ENCODE measurements at places on chromosomes 2 and 18. TPM values are rescaled to one million over a fixed set of nuclear protein-coding genes. Genes with fewer than 3 reads are reported as not detected.

Gene TRIM54
- 1.5 TPM for total RNA-seq

DNA sequence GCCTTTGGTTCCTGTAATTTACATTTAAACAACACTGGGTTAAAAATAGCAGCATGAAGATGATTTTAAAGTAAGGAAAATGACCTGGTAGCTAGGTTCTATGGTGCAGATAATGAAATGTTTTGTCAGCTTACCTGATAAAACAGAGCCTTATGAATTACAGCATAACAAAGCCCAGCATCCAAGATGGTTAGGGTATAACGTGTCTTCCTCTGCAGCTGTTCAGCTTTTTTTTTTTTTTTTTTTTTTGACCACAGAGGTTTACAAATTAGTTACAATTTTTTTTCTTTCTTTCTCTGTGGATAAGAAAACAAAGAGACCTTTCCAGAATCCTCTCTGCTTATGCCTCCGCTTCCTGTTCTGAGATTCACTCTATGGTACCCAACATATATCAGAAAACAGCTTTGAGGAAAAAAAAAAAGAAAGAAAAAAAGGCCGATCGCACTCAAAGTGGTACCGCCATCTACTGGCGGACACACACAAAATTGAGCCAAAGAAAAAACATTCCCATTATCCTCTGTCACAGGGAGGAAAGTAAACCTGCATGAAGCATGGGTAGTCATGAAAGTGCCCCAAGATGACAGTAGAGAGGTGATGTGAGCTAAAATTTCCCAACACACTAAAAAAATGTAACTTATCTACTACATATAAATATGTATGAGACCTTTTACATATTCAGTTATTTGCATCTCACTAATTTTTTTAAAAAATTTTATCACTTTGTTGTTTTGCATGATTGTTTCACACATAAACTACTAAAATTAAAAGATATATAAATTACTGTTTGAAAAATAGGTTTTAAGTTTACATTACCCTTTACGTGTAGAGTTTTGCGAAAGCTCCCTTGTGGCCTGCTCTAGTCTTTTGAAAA is at the start of gene SCN3A:
TSS of gene SCN3A (minus strand) at position 362 of the 871 bp plus-strand sequence. CDS start 27,656 bp downstream, outside the sequence.
- no peak for DNase-seq

DNA sequence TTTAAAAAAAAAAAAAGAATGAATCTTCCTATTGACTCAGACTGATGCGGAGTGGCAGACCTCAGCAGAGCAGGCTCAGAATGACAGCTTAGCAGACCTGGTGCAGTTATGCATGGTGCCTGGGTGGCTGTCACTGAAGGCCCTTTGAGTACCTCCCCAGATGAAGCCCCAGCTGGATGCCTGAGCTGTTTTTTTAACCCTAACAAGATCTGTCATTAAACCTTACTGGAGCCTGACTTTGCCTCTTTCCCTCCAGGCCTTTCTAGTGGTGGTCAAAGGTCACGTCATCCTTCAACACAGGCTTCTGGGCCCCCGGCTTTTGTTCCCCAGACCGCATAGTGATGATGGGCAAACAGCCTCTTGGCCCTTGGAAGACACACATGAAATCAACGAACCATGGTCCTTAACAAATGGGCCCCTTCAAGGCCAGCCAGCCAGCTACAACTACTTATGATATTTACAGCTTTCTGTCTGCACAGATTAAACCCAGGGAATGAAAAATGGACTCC is 138.3 kb upstream of the CYP1B1 start:
- no peak for DNase-seq

- DNase-seq = no peak
Measured at GRCh38 chr2:121342751-121343150, 57.7 kb upstream of the TFCP2L1 start.

DNA sequence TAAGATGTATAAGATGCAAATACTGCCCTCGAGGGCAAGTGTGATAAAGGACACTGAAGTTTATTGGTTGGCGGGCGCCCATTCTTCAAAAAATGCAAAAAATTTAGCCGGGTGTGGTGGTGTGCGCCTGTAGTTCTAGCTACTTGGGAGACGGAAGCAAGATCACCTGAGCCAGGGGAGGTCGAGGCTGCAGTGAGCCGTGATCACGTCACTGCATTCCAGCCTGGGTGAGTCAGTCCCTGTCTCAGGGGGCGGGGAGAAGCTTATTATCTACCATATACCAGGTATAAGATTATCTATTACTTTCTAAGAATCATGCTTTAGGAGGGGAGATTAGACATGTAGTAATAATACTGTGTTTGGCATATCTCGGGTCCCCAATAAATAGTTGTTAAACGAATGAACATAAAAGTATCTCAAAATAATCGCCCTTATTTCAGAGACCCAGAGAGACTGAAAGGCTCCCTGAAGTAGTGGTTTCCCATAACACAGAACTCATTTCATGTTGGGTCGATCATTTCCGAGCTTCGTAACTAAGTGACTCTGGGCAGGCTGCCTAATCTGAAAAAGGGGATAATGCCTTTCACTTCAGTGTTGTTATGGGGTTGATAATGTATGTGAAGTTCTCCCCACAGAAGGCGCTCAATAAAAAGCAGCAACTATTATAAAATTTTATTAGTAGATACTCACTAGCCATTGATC is 1.2 kb upstream of the SELENOI start:
- no peak for DNase-seq

DNA sequence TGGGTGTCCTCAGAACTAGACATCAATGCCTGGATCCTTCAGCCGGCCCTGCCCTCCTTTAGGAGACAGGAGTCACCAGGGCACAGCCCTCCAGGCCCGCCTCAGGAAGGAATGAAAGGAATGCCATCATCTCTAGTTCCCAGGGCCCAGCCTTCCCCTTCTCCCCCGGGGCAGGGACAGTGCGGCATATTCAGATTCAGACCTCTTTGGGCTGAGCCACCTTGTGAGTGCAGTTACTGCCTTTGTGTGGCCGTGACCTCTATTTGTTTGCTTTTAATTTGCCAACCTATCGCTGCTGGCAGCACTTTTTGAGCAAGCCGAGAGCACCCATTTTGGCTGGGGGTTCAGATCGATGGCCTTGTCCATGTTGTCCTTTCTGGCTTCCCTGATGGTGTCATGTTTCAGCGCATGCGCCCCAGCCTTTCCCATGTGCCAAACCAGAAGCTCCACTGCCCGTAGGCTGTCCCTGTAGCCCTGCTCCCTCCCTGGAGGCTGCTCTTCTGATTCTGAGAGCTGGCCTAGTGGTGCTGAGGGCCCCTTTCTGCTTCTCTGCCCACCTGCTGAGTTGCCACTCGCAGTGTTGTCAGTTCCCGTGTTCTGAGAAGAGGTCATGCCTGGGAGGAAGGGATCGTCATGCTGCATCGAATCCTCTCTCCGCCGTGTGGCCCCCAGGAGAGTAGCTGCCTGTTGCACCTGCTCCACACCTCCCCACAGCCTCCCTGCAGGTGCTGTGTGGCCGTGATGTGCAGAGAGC is 10.9 kb downstream of the ANKRD23 start:
- no peak for DNase-seq

DNA sequence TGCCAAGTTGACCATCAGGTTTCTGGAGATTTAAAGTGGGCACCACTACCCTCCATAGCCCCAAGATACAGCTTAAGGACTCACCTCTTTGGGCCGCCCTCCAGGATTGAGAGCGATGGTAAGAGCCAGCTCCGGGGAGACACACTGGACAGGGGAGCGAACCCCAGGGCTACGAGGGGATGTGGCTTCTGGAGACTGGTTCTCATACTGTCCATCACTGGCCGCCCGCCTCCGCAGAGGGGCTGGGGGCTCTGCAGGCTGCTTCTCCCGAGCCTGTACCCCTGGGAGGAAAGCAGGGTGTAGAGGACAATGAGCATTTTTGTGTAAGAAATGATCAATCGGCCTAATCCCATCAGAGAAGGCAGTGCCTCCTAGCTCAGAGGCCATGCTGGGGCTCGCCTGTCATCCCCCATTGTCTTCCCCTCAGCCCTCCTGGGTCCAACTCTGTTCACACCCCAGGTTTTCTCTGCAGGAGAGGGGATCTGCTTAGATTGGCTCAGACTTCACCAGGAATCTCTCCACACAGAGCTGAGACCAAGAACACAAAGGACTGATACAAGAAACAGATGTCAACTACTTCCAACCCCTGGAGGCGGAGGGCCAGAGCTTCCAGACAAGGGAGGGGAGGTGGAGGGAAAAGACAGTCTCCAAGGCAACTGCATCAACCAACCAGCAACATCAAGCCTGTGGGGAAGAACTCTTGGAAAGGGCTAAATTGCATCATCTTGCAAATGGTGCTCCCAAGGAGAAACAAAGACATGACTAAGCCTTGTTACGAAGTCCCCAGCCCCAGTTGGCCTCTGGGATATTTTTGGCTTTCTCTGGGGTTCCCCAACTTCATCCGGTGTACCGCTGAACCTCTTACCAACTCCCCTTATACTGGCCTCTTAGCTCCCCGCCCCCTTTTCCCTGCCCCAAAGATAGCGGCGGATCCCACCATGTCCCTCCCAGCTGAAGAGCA is 166.6 kb downstream of the TNS1 start:
- DNase-seq = no peak

GRCh38 chr18:35511833-35512232 is 14.1 kb upstream of the INO80C start:
- no peak for DNase-seq

- no peak for DNase-seq
Measured at GRCh38 chr2:168312036-168312822, 64.8 kb upstream of the STK39 start.

Measured in epithelial cell of proximal tubule (primary cell).